BJ (cell line): ENCODE measurements at places on chromosomes 11 and 22. TPM values are rescaled to one million over a fixed set of nuclear protein-coding genes. Genes with fewer than 3 reads are reported as not detected.

DNA sequence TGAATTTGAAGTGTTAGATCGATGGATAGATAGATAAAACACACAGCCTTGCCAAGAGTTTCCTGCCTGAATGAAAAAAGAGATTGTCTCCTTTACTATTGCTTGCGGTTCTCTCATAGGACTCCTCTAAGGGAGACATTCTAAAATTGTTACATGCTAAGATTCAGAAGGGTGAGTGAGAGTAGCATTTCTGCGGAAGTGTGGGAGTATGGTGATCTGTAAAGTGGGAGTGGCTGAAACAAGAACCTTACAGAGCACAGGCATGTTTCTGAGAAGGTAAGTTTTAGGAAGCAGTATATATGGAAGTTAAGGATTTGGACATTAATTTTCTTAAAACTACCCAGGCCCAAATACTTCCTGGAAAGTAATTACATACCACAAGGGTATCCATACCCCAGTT is 139.6 kb downstream of the TRIM44 start:
- DNase-seq = no peak

- no peak for DNase-seq
Measured at GRCh38 chr11:55956521-55956920, 13.2 kb downstream of the OR10AG1 start.

GRCh38 chr11:70525466-70525865 is 127.1 kb downstream of the CTTN start:
- DNase-seq = no peak

GRCh38 chr11:34509336-34509876 is 4.2 kb downstream of the ELF5 start:
- DNase-seq = no peak

- no peak for DNase-seq
Measured at GRCh38 chr11:129286813-129287212, 88.8 kb upstream of the BARX2 start.

GRCh38 chr11:29809121-29809520 is 207.7 kb downstream of the KCNA4 start:
- DNase-seq = no peak

DNA sequence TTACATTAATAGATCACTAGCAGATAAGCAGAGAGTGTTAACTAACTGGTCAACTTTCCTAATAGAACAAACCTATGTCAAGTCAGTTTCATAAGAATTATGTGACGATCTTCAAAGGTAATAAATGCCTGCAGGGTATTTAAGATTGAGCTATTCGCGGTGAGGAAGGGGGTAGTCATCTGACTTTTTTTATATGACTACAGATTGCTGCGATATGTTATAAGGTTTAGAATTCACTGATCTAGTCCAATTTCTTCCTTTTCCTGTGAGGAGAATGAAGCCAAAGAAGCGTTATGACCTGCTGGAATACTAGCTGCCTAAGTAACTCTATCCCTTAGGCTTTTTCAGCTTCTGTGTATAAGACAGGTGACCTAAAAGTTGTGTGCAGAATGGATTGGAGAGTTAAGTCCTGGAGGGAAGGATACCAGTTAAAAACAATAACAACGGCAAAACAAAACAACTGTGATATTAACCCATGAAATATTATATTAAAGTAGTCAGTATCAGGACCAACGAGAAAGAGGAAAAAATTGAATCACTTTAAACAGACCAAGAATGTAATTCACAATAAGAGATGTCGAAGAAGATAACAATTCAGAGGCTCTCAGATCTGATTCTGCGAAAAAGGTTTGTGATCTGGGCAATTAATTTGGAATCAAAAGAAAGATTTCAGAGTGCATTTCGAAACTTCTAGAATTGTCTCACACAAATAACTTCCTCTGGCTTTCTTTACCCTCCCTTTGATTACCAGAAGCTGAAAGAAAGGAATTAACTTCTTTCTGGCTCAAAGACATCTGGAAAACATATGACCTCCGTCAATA is 630 bp downstream of the CASP4 start:
- DNase-seq = no peak

DNA sequence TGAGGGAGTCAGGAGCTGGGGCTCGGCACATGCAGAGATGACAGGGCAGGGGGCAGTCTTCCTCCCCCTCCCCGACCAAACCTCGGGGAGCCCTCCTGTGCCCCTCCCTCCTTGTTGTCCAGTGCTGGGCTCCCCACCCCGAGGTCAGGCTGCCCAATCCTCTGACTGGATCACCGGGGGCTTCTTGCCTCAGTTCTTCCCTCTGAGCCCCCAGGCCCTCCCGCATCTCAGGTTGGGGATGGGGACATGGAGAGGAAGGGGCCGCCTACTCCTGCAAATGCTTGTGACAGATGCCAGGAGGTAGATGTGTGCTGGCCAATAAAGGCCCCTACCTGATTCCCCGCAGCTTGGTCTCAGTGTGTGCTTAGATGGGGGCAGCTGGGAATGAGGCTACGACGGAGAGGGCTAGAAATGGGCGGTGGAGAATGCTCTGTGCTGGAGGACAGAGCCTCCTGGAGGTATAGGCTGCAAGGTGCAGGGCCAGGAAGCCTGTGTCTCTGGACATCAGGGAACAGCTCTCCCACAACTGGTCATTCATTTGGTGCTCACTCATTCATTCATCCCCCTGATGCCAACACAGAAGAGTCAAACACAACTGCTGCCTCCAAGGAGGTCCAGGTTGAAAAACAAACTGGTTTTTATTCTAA is 8.4 kb downstream of the RHBDD3 start:
- no peak for DNase-seq

DNA sequence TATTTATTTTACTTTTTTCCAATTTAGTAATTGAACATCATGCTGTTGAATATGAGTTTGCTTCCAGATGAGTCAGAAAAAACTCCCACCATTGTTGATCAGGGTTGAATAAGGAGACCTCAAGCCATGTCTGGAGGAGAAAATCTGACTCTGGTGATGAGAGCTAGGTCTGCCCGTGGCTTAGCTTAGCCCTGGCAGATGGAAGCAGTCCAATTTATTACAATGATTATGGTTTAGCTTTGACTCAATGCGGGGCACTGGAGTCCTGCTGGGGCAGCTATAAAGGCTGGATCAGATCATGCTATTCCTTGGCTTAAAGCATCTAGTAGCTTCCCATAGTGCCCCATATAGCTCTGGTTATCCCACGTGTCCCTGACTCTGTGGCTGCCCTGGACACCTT is 506.5 kb downstream of the MN1 start:
- no peak for DNase-seq

GRCh38 chr11:111937461-111937769 is 272 bp downstream of the DIXDC1 start:
- DNase-seq = no peak

DNA sequence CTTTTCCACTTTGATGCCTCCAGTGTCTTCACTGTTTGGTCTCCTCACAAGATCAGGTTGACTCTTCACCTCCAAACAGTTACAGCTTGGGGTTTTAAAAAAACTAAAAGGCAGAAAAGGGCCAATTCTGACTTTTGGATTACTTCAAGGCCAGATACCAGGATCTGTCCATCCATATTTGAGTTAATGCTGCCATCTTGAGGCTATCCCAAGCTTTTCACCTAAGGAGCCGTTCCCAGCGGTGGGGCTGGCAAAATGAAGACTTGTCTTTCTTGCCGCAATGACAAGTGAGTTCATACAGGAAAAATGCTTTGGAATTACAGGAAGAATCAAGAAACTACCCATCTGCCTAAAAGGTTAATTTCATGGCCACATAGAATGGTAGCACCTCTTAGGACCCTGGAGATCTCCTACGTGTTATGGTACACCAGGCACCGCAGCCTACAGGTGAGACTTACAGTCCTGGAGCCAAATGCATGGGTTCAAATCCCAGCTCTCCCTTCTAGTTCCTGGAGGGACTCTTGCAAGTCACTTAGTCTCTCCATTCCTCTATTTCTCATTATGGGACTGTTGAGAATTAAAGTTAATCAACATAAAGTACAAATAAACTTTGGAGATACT is 6.0 kb upstream of the OR5B21 start:
- peak; percentile 14 for DNase-seq

GRCh38 chr11:109300211-109300610 is 121.8 kb upstream of the C11orf87 start:
- no peak for DNase-seq

DNA sequence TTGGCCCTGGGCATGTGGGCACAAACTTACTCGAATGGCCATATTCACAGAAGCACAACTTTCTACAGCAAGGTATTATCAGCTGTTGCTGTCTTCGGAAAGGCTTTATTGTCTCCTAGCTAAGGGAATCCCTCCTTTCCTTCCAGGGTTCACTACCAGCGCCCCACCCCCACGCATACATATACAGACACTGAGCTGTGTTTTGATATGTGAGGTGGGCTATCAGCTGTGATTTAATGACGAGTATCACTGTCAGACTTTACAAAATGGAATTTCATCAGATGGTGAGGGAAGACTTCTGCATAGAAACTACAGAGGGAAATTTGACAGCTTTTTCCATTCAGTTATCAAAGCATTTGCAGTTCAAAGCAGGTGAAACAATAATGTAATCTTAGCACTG is 730.2 kb downstream of the NTM start:
- DNase-seq = no peak

- no peak for DNase-seq
Measured at GRCh38 chr11:93652161-93652597, 9.3 kb upstream of the CEP295 start.

DNA sequence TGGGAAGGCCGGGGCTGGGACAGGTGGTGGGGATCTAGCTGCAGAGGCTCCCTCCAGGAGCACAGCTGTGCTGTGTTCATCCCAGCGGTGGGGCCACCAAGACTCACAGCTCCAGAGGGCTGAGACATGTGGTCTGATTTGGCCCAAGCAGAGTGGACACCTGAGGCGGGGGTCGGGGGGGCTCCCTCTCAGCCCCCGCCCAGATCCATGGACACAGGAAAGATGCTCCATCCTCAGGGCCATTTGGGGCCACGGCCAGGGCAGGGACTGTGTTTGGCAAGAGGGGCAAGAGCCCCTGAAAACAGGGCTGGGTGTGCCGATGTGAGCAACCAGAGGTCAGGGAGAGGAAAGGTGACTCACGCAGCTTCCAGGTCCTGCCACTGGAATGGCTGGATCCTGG is 219.4 kb downstream of the BRD1 start:
- DNase-seq = no peak

- DNase-seq = no peak
Measured at GRCh38 chr11:15104166-15104565, 10.6 kb upstream of the INSC start.

- no peak for DNase-seq
Measured at GRCh38 chr11:94676814-94677213, 91.3 kb upstream of the AMOTL1 start.

- no peak for DNase-seq
Measured at GRCh38 chr22:19984851-19985811, 31.5 kb downstream of the ARVCF start.

GRCh38 chr22:47484960-47485569 is 722.6 kb downstream of the TBC1D22A start:
- no peak for DNase-seq

GRCh38 chr22:22553735-22554586 is 5.1 kb downstream of the PRAME start:
- DNase-seq = no peak

RAG2 gene
- polyA plus RNA-seq = not detected in 2 replicates

KIF18A gene
- polyA plus RNA-seq = 5.0 and 11.9 TPM in 2 replicates

CECR2 gene
- not detected in 2 replicates for polyA plus RNA-seq

SOX10 gene
- not detected in 2 replicates for polyA plus RNA-seq

FOLR2 gene
- polyA plus RNA-seq = not detected in 2 replicates

CLMP gene
- 174 and 219 TPM in 2 replicates for polyA plus RNA-seq

SLC22A9 gene
- polyA plus RNA-seq = not detected in 2 replicates
